T1000 (cell line): ENCODE measurements at places on chromosomes 12 and 14.

DNA sequence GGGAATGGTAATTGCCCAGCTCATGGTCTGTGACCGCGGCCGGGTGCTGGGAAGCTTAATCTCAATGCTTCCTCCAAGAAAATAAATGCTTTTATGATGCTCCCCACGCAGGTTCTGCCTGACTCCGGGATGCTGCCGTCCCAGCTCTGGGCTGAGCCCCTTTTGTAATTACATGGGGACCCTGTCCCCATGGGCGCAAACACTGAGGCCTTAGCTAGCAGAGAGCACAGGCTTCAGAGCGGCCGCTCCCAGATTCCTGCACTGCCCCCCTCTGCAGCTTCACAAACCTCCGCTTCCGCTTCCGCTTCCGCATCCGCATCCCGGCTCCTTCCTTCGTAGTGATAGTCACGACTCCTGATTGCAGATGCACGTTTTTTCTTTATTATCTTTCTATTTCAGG lies 129.5 kb downstream of the KIF26A start:
- no peak for DNase-seq

- DNase-seq, result no peak
These were observed 58.9 kb upstream of the EEA1 start for GRCh38 chr12:92987846-92988621.

DNA sequence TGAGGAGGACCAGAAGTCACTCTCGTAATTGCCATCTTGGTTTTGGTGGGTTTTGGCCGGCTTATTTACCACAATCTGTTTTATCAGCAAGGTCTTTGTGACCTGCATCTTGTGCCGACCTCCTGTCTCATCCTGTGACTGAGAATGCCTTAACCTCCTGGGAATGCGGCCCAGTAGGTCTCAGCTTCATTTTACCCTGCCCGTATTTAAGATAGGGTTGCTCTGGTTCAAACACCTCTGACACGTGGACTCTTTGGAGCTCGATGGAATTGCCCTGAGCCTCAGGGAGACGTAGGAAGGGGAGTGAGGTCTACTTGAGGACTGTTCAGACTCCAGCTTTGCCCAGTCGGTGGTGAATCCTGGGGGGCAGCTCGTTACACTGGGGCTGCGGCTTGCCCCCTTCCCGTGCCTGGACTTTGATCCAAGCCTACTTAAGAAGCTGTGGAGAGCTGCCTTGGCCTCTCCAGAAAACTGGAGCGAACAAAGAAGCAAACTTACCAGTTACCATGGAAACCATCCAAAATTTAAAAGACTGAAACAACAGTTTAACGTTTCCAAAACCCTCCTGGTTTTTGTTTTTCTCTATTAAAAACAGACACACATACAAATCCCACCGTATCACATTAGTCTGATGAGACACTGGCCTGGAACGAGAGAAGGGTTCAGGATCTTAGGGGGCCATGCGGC lies 28.0 kb downstream of the CALM1 start:
- no peak for DNase-seq

GRCh38 chr14:105200641-105201040 lies 19.5 kb upstream of the NUDT14 start:
- no peak for DNase-seq

DNA sequence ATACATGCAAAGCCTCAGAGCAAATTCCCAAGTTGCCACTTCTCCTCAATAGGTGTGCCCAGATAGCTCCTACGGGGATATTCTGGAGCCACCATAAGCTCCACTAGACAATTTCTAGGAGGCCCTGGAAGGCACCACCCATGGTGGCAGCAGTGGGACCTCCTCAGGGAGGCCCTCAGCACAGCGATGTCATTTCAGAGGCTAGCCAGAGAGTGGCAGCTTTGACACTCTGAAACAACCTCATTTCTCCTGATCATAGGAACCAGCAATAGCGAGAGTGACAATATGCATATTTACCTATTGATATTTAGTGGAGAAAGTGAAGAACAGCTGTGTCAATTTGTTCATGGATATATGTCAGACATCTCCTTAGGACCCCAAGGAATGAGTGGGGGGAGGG lies 612.3 kb downstream of the SOX5 start:
- no peak for DNase-seq

DNA sequence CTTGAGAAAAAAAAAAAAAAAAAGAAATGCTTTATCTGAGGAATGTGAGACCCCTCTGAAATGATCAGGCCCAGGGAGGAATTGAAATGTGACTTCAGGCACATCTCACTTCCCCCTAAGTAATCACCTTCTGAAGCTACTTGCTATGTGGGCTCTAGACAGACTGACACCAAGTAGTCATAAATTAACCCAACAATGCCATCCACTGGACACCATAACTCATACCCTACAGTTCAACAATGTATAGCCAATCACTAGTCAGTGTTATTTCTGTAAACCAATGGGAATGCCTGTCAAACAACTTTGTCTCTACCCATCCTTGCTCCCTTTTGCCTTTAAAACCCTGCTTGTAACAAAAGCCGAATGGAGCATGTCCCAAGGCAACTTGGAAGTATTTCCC lies 182.7 kb upstream of the TMPO start:
- DNase-seq, result no peak

- DNase-seq, result no peak
These were observed 59.4 kb downstream of the HELB start for GRCh38 chr12:66361703-66362102.

DNA sequence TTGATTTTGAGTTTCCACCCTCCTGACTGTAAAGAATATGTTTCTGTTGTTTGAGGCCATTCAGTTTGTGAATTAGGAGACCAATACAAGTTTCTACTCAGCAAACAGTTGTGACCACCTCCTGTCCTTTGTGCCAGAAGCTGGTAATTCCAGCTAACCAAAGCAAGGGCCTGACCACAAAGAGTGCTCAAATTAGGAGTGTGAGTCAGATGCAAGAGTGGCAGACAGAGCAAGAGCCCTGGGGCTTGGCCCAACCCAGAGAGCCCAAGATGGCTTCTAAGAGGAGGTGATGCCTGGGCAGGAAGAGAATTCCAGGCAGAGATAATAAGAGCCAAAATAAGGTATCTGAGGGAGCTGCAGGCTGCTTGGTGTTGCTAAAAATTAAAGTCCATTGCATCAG lies 77.7 kb upstream of the C14orf132 start:
- no peak for DNase-seq

DNA sequence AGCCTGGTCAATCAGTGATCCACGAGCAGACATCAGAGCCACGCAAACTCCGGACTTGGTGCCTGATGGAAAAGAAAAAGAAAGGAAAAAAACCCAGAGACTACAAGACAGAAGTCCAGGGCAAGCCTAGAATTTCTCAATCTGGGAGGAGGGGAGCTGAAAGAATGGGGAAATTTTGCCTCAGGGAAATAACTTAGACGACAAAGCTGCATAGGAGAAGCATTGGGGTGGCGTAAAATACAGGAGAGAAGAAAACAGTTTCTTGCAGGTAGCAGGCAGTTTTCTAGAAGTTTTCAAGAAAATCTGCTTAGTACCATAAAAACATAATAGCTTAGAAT lies 2.6 kb upstream of the SLC11A2 start:
- DNase-seq, result no peak

DNA sequence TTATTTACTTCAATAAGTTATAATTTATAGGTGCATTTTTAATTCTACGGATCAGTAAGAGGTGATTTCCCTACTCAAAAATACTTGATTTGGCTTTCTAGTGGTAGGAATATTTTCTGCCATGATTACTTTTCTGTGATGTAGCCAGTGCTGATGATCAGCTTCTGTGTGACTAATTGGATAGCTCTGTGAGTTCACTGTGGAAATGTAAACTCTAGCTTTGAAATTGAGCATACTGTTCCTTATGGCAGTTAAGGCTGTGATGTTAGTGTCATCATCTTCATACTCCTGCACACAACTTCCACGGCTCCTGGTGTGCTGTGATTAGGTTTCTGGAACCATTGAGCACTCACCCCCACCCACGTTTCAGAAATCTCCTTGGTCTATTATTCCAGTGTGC lies 48.2 kb downstream of the PLEKHA5 start:
- no peak for DNase-seq

DNA sequence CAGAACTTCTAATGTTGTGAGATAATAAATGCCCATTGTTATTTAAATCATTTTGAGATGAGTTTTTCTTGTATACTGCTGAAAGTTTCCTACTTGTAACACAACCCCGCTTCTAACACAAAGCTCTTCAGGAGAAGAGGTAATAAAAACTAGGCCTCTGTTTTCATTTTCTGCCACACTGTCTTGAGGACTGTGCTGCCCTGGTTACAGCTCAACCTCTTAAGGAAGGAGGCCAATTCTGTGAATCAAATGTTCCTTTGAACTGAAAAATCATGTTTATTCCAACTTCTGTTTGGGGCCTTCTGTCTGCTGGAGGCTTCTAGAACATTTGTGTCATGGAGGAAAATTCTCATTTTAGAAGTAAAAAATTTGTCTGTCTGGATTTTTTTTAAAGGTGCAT lies 100.3 kb downstream of the LRIG3 start:
- DNase-seq, result no peak

GRCh38 chr12:129549656-129550055 lies 354.2 kb downstream of the TMEM132D start:
- DNase-seq, result no peak

DNA sequence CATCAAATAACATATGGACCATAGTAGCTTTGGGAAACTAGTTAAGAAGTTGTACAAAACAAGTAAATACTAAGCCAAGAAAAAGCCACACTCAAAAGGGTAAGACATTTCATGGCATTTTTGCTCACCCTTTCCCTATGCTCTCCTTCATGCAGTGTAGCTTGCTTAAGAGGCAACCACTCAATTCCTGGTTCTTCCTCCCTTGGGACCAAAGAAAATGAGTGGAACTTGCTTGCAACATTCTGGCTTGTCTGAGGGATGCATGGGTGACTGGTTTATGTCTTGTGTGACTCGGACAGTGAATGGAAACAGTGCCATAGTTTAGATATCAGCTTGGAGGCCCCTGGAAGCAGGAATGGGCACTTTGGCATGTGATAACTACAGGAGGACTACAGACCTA lies 252.0 kb upstream of the ARID2 start:
- no peak for DNase-seq

DNA sequence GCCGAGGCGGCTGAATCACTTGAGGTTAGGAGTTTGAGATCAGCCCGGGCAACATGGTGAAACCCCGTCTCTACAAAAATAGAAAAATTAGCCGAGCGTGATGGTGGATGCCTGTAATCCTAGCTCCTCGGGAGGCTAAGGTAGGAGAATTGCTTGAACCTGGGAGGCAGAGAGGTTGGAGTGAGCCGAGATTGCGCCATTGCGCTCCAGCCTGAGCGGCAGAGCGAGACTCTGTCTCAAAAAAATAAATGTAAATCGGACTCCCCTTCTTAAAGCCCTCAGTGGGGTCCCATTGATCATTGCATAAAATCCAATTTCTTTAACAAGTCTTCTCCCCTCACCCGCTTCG lies 908 bp downstream of the TDP1 start:
- no peak for DNase-seq
